ENCODE measurements at places on chromosomes 3 and 15. TPM values are rescaled to one million over a fixed set of nuclear protein-coding genes. Genes with fewer than 3 reads are reported as not detected.

- no peak for DNase-seq
- H3K36me3 ChIP-seq: no peaks in the 10 kb centered on the region
- no peaks in the 10 kb centered on the region for H3K27me3 ChIP-seq
- no peaks in the 10 kb centered on the region for H3K4me1 ChIP-seq
- H3K27ac ChIP-seq: no peak overlapping the region
- no peak overlapping the region for H3K4me3 ChIP-seq
Measured at GRCh38 chr3:73592154-73593144, 32.3 kb downstream of the PDZRN3 start.

CRYGS gene
- total RNA-seq: 1.3 TPM

MYO5A gene
- 3.2 TPM for total RNA-seq

- H3K4me3 ChIP-seq: no peak overlapping the region
- no peak for DNase-seq
- no peaks in the 10 kb centered on the region for H3K36me3 ChIP-seq
- H3K27me3 ChIP-seq: no peaks in the 10 kb centered on the region
- H3K4me1 ChIP-seq: no peaks in the 10 kb centered on the region
Measured at GRCh38 chr3:141074529-141074928, 23.4 kb downstream of the SPSB4 start.

PLA2G4E gene
- not detected for total RNA-seq

GRCh38 chr3:122251428-122251827 is 68.0 kb downstream of the CASR start:
- no peak for DNase-seq
- H3K4me3 ChIP-seq: no peak overlapping the region
- H3K4me1 ChIP-seq: peaks cover 8% of the 10 kb centered on the region
- H3K27ac ChIP-seq: no peak overlapping the region
- H3K27me3 ChIP-seq: no peaks in the 10 kb centered on the region
- H3K36me3 ChIP-seq: no peaks in the 10 kb centered on the region

DNA sequence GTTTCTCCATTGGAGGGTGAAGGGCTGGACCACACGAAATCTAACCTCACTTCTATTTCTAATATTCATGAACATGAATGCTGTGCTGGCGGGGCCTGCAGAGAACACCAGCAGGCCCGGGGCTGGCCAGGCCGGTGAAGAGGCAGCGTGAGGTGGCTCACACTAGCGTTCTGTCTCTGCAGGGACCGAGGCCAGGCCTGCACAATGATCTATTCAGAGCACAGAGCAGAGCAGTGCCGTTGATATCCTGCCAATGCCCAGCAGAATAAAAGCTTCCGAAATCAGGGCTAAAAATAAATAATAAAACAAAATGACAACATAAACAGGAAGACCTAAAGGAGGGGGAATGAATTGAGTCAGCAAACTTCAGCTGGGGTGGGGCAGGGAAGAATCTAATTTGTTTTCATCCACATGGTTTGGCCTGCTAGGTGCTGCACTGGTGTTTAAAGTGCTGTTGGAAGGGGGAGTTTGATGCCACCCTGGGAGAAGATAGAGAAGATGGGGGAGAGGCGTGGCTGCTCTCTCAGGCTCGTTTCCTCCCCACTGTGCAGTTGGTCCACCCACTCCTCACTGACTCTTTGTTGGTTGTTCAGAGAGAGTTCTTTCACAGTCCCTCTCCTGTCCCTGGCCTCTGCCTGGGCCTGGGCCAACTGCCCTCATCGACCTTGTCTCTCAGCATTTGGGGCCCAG is 837.1 kb downstream of the AGBL1 start:
- no peak for DNase-seq
- H3K36me3 ChIP-seq: no peaks in the 10 kb centered on the region
- no peaks in the 10 kb centered on the region for H3K27me3 ChIP-seq
- no peak overlapping the region for H3K4me3 ChIP-seq

GRCh38 chr15:68268405-68268804 is 9.1 kb upstream of the FEM1B start:
- H3K27me3 ChIP-seq: no peaks in the 10 kb centered on the region
- H3K27ac ChIP-seq: no peak overlapping the region
- DNase-seq: no peak
- H3K4me3 ChIP-seq: no peak overlapping the region
- no peaks in the 10 kb centered on the region for H3K4me1 ChIP-seq

GRIP2 gene
- 0.44 TPM for total RNA-seq

DNA sequence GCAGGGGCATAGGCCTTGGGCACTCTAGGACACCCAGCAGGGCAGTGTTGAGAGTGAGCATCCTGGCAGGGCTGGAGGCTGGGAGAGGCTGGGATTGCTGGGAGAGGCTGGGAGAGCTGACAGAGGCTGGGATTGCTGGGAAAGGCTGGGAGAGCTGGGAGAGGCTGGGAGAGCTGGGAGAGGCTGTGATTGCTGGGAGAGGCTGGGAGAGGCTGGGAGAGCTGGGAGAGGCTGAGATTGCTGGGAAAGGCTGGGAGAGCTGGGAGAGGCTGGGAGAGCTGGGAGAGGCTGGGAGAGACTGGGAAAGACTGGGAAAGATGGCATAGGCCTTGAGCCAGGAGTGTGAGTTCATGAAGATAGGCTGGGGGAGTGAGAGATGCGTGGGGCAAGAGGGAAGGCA is 77.8 kb downstream of the MESD start:
- DNase-seq: no peak
- no peaks in the 10 kb centered on the region for H3K27me3 ChIP-seq
- H3K27ac ChIP-seq: no peak overlapping the region
- no peaks in the 10 kb centered on the region for H3K36me3 ChIP-seq
- no peak overlapping the region for H3K4me3 ChIP-seq

DNA sequence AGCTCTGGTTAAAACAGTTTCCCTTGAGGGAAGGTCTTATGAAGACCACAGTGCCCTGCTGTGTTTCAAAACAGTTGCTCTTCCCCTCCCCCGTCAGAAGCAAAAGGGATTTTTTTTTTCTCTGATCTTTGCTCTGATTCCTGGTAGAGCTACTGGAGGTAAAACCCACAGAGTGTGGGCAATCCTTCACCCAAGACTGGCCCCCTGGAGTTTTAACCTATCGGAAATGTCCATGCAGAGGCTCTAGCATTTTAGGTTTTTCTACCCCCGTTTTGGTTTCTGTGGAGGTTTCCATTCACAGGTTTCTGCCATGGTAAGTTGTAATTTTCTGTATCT is 27.7 kb downstream of the GRM2 start:
- H3K36me3 ChIP-seq: no peaks in the 10 kb centered on the region
- H3K27ac ChIP-seq: no peak overlapping the region
- no peak overlapping the region for H3K4me3 ChIP-seq
- no peaks in the 10 kb centered on the region for H3K4me1 ChIP-seq
- DNase-seq: no peak

- no peak for DNase-seq
- no peaks in the 10 kb centered on the region for H3K36me3 ChIP-seq
- H3K27me3 ChIP-seq: no peaks in the 10 kb centered on the region
- H3K4me1 ChIP-seq: no peaks in the 10 kb centered on the region
Measured at GRCh38 chr15:80769829-80770705, 9.1 kb upstream of the CEMIP start.

CIP2A gene
- total RNA-seq: 0.98 TPM

TIMP4 gene
- total RNA-seq: 0.39 TPM

GRCh38 chr3:106611116-106611515 is 742.3 kb upstream of the CBLB start:
- no peak overlapping the region for H3K4me3 ChIP-seq
- no peak overlapping the region for H3K27ac ChIP-seq
- H3K4me1 ChIP-seq: no peaks in the 10 kb centered on the region
- H3K27me3 ChIP-seq: no peaks in the 10 kb centered on the region
- H3K36me3 ChIP-seq: no peaks in the 10 kb centered on the region
- DNase-seq: no peak

GRCh38 chr3:56001537-56001936 is 466.7 kb downstream of the ERC2 start:
- no peak for DNase-seq
- H3K4me3 ChIP-seq: no peak overlapping the region
- no peaks in the 10 kb centered on the region for H3K4me1 ChIP-seq
- H3K27ac ChIP-seq: no peak overlapping the region

- no peaks in the 10 kb centered on the region for H3K27me3 ChIP-seq
- no peaks in the 10 kb centered on the region for H3K36me3 ChIP-seq
- H3K4me3 ChIP-seq: no peak overlapping the region
Measured at GRCh38 chr15:45919806-45920205, 285.0 kb downstream of the SQOR start.

- no peaks in the 10 kb centered on the region for H3K4me1 ChIP-seq
- H3K27ac ChIP-seq: no peak overlapping the region
- DNase-seq: no peak
- H3K27me3 ChIP-seq: no peaks in the 10 kb centered on the region
- no peaks in the 10 kb centered on the region for H3K36me3 ChIP-seq
- H3K4me3 ChIP-seq: no peak overlapping the region
Measured at GRCh38 chr3:197345390-197345789, 47.0 kb upstream of the DLG1 start.

PLXNB1 gene
- 132 TPM for total RNA-seq

All from right lobe of liver (tissue), 6 donors.